ENCODE measurements at places on chromosomes 5 and 9.

GRCh38 chr5:176429972-176430371 lies 13.6 kb upstream of the CLTB start:
- no peak for DNase-seq

DNA sequence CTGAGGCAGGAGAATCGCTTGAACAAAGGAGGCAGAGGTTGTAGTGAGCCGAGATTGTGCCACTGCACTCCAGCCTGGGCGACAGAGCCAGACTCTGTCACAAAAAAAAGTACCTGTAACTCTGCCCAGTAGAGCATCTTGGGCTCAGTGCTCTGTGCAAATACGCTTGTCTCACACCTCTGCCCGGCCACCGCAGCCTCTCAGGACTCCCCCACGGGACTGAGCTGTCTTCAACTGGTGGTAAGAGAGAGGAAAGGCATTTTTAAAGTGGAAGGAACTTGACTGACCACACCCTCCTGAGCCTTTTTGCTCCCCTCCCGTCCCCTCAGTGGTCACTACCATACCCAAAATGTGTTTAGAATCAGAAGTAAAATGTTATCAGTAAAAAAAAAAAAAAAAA lies 174.3 kb upstream of the PIK3R1 start:
- no peak for DNase-seq

- DNase-seq: peak; percentile 72
These were observed 791 bp upstream of the GPR150 start for GRCh38 chr5:95619096-95619495.

GRCh38 chr5:43967165-43967564 lies 364.2 kb downstream of the NNT start:
- DNase-seq: peak; percentile 40

- DNase-seq: no peak
These were observed 117.5 kb downstream of the BOD1 start for GRCh38 chr5:173498739-173499470.

- no peak for DNase-seq
These were observed 56.1 kb downstream of the MED10 start for GRCh38 chr5:6322163-6322713.

GRCh38 chr5:132103969-132104391 lies 30.4 kb downstream of the CSF2 start:
- no peak for DNase-seq

GRCh38 chr9:34417734-34418133 lies 40.6 kb downstream of the FAM219A start:
- DNase-seq: no peak

DNA sequence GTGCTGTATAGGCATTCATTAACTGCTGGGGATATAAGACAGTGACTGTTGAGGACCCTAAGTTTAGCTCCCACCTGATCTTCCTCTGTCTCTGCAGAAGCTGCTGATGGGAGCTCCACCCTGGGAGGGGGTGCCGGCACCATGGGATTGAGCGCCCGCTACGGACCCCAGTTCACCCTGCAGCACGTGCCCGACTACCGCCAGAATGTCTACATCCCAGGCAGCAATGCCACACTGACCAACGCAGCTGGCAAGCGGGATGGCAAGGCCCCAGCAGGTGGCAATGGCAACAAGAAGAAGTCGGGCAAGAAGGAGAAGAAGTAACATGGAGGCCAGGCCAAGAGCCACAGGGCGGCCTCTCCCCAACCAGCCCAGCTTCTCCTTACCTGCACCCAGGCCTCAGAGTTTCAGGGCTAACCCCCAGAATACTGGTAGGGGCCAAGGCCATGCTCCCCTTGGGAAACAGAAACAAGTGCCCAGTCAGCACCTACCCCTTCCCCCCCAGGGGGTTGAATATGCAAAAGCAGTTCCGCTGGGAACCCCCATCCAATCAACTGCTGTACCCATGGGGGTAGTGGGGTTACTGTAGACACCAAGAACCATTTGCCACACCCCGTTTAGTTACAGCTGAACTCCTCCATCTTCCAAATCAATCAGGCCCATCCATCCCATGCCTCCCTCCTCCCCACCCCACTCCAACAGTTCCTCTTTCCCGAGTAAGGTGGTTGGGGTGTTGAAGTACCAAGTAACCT lies 22.1 kb downstream of the PCDHGC5 start:
- DNase-seq: no peak

GRCh38 chr5:143440448-143441115 lies 37.1 kb upstream of the NR3C1 start:
- DNase-seq: no peak

- no peak for DNase-seq
These were observed 299.1 kb upstream of the PANK3 start for GRCh38 chr5:168878135-168878745.

GRCh38 chr9:32500768-32501167 lies 25.2 kb downstream of the RIGI start:
- no peak for DNase-seq

DNA sequence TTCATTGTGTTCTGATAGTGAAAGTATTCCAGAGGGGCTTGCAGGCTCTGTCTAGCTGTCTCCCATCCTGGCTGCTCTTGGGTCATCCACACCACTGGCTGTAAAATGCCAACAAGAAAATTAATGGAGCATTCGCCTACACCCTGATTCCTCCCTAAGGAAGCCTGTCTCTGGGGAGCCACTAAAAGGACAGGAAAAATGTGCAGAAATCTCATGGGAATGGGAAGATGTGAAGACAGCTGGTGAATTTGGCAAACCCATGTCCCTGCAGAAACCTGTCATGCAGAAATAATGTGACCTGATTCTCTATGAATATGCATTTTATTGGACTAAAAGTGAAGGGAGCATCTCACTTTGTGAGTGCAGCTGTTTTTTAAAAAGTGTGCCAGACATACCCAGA lies 265.6 kb downstream of the TUSC1 start:
- no peak for DNase-seq

DNA sequence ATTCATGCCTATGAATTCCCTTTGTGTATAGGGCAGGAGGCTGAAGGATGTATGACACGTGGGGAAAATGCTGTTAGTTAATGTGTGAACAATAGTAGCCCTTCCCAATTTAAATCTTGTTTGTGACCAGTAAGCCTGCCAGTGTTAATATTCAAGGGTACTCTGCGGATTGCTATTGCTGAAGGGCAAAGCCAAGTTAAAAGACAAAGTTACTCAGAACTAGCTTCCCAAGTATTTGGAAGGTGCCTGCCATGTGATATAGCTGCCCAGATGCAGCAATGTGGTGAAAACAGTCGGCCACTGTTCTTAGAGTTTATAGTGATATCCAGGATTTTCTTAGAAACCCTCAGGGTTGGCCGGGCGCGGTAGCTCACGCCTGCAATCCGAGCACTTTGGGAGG lies 34.6 kb downstream of the MARVELD2 start:
- no peak for DNase-seq

GRCh38 chr9:124266139-124266825 lies 8.5 kb downstream of the NEK6 start:
- no peak for DNase-seq

DNA sequence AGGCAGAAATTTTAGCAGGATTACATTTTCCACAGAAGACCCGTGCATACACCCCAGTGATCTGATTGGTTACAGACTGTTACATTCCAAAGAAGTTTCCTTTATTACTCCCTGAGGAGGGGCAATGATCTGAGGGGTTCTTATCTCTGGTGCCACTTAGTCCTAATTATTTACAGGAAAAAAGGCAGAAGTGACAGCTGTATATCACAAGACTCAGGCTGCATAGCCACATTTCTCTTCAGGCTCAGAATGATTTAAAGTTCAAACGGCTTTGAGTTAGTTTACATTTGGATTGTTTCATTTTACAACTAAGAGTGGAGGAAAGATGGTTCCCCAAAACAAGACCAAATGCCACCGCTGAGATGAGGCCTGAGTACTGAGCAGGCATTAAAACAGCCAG lies 17.3 kb downstream of the NAIF1 start:
- DNase-seq: no peak

DNA sequence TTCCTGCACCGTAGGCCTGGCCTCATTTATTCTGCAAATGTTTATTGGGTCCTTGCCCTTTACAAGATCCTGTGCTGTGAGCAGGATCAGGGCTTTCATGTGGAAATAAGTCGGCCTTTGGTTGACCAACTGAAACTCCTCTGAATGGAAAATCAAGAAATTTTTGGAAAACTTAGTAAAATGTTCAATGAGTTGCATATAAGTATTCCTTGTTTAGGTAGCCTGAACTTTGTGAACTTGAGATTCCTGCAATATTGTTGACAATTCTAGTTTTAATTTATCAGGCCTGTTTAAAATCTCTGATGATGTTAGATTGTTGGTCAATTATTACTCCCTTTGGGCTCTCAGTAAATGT lies 1.1 kb downstream of the MAML1 start:
- DNase-seq: no peak
